ENCODE measurements at places on chromosomes 3 and 15. TPM values are rescaled to one million over a fixed set of nuclear protein-coding genes. Genes with fewer than 3 reads are reported as not detected.

The VIPR1 gene
- 60.7 TPM for total RNA-seq

DNA sequence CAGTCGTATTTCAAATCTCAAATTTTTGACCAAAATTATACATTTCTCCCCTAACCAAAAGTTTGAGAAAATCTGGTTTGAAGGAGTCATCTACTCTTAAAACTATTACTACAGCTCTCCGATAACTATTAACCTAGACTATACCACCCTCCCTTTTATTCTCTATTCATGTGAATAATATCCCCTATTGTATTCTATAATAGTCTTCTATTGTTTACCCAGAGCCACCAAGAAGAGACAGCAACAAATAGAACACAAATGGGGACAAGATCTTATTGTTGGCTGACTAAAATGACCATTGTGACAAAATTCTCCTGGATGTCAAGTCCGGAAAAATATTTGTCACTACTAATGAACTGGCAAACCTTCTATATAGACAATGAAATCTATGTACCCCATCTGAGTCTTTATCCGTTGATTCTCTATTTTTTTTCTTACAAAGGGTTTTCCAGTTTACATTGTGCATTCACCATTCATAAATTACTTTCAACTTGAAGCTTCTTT lies 618.0 kb downstream of the CADM2 start:
- DNase-seq = no peak

GRCh38 chr3:46667061-46667621 lies 26.3 kb downstream of the ALS2CL start:
- peak; percentile 17 for DNase-seq

GRCh38 chr3:45950686-45951600 lies 7.7 kb downstream of the CXCR6 start:
- no peak for DNase-seq

- DNase-seq = no peak
Observed at GRCh38 chr3:7489417-7489816, 628.5 kb downstream of the GRM7 start.

DNA sequence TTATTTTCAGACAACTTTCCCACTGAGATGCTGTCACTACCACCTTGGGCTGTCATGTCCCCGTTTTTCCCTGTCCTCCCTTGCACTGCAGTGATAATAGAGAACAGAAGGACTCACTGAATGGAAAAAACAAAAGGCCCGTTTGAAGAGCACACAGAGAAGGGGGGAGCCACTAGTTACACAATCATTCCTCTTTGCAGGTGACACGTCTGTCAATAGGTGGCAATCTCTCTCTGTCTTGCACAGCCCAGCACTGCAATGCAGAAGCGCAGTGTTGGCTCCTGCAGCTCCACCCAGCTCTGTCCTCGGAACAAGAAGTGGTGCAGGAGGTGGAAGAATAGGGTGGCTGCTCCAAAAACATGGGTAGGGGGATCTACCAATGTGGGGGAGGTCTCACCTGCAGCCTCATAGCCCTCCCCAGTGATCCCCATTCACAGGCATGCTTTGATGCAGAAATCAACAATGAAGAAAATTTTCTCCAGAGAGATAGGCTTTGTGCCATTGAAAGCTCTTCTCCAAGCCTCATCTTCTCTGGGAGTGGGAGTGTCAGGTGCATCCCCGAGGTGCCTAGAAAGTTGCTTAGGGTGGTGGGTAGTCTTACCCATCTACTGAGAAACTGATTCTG lies 31.8 kb downstream of the FSTL1 start:
- peak; percentile 44 for DNase-seq

DNA sequence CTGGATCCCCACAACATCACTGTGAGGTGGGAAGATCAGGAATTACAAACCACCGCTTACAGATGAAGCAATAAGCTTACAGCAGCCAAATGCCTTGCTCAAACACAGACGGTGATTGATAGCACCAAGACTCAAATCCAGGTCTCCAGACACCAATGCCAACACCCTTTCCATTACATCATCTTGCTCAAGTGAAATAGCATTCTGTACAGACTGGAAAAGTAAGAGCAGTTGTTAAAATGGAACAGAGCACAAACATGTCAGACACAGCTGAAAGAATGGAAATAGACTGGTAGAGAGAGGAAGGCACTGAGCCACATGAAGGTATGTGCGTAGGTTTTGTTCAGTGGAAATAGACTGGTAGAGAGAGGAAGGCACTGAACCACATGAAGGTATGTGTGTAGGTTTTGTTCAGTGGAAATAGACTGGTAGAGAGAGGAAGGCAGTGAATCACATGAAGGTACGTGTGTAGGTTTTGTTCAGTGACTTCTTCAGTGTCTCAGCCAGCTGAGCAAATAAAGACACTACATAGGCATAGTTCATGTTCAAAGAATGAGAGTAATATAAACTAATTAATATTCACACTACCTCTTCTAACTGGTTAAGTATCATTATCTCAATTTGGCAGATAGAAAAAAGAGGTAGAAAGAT lies 15.6 kb downstream of the CLDN1 start:
- DNase-seq = no peak

GRCh38 chr15:99442252-99442897 lies 123.4 kb upstream of the MEF2A start:
- DNase-seq = peak; percentile 71

GRCh38 chr3:52400275-52400793 lies 44.6 kb downstream of the SEMA3G start:
- no peak for DNase-seq

Measured in left lung (tissue), 14 donors.